ENCODE measurements at places on chromosomes 5 and 9. TPM values are rescaled to one million over a fixed set of nuclear protein-coding genes. Genes with fewer than 3 reads are reported as not detected.

ECSCR gene
- not detected for total RNA-seq

DNA sequence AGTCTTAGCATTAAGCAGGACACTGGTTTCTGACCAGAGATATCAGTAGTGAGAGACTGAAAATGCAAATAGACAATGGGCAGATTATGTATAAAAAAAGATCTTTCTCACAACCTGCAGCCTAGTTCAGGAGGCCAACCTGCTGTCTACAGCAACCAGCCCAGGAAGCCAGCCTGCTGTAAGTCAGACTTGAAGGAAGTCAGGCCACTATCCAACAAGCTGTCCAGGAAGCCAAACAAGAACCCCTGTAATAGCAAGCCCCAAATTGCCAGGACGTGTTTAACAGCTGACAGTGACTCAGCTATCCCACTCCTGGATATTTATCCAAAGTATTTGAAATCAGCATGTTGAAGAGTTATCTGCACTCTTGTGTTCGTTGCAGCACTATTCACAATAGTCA lies 121.8 kb upstream of the SPIN1 start:
- no peaks in the 10 kb centered on the region for H3K36me3 ChIP-seq
- DNase-seq, result no peak
- no peaks in the 10 kb centered on the region for H3K27me3 ChIP-seq
- H3K27ac ChIP-seq, result no peak overlapping the region
- H3K4me3 ChIP-seq, result no peak overlapping the region

DNA sequence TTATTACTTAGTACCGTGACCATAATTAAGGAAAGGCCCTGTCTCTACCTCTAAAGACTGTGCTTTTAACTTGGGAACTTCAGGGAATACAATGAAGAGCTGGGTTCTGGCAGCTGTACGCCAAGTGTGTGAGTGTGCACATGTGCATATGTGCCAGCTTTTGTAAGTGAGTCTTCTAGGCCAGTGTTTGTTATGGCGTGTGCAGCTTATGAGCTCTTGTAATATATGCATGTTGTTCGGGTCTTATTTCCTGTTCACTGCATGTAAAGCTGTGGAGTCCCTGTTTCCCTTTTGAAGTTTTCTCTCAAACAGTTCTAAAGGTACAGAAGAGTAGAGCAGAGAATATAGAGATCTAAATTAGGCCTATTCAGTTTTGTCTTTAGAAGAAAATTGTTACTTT lies 30.5 kb downstream of the TGFBR1 start:
- DNase-seq, result no peak
- peaks cover 27% of the 10 kb centered on the region for H3K36me3 ChIP-seq
- no peaks in the 10 kb centered on the region for H3K27me3 ChIP-seq
- no peak overlapping the region for H3K4me3 ChIP-seq

DNA sequence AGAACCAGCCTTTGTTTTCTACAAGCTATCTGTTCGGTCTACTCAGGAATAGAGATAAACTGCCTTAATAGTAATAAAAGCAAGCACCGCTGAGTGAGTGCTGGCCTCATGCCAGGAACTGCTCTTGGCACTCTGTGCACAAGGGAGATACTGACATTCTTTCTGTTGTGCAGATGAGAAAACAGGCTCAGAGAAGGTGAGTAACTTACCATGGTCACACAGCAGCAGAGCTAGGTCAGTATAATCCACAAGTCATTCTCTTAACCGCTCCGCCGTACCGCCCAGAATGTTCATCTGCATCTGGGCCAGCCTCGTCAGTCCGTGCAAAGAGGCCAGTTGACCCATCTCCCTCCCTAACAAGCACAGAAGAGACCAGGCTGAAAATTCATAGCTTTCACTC lies 27.4 kb downstream of the QRFP start:
- H3K27me3 ChIP-seq, result no peaks in the 10 kb centered on the region
- no peak for DNase-seq
- H3K4me1 ChIP-seq, result no peaks in the 10 kb centered on the region

DNA sequence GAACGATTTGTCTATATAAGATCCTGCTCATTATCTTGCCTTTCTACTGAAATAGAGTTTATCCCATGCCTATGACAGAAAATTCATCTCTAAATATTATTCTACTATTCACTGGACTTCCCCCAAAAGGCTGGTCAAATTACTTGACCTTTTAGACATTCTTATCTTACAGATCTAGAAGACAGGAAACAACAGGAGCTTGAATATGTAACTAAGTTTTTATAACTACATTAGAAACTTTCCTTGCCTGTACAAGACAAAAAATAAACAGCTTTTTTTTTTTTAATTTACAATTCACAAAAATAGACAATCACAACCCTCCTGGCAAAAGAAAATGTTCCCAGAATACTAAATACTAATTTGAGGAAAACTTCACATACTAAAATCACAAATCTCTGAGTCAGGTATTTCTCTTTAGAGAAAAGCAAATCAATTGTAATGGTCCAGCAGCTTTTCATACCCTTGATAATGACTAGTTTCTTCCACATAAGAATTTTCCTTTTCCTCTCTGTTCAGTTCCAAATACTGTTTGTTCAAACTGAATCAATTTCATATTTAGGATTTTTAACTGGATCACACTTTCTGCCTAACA lies 68.6 kb downstream of the MLLT3 start:
- H3K4me1 ChIP-seq, result peaks cover 19% of the 10 kb centered on the region
- H3K36me3 ChIP-seq, result no peaks in the 10 kb centered on the region
- no peaks in the 10 kb centered on the region for H3K27me3 ChIP-seq
- DNase-seq, result no peak

DNA sequence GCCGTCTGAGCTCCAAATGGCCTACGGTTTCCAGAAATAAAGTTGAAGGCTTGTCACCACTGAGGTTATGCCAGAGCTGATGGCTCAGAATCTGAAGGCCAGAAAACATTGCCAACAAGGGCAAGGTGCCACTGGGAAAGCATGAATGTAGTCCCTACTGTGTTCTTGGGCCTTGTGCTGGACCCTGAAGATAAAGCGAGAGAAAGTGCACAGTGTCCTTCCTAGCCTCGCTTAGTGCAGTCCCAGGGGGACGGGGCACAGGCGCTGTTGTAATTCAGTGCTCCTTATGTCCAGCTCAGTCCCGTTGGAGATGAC lies 84.5 kb downstream of the NDFIP1 start:
- H3K4me3 ChIP-seq, result no peak overlapping the region
- H3K36me3 ChIP-seq, result no peaks in the 10 kb centered on the region
- DNase-seq, result no peak

C9orf153 gene
- total RNA-seq, result 1.0 TPM

GRCh38 chr5:76990899-76991459 lies 38.1 kb downstream of the CRHBP start:
- H3K36me3 ChIP-seq, result no peaks in the 10 kb centered on the region
- peaks cover 3% of the 10 kb centered on the region for H3K27me3 ChIP-seq
- no peak overlapping the region for H3K4me3 ChIP-seq
- H3K4me1 ChIP-seq, result no peaks in the 10 kb centered on the region
- H3K27ac ChIP-seq, result no peak overlapping the region

DNA sequence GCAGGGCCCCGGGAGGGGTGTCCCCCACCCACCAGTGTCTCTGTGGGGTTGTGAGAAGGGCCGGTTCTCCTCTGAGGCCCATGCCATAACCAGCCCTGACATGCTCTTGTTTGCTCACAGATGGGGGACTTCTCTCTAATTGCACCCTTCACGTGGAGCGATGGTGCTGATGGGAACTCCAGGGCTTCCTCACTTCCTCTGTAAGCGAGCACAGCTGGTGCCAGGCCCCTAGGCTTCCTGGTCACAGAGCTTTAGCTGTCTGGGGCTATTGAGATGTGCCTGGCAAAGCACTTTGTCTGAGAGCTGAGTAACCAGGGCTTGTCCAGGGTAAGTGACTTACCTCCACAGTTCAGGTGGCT lies 36.4 kb downstream of the PHF2 start:
- peaks cover 24% of the 10 kb centered on the region for H3K4me1 ChIP-seq
- H3K27me3 ChIP-seq, result no peaks in the 10 kb centered on the region
- DNase-seq, result no peak
- H3K27ac ChIP-seq, result no peak overlapping the region
- H3K36me3 ChIP-seq, result no peaks in the 10 kb centered on the region

DNA sequence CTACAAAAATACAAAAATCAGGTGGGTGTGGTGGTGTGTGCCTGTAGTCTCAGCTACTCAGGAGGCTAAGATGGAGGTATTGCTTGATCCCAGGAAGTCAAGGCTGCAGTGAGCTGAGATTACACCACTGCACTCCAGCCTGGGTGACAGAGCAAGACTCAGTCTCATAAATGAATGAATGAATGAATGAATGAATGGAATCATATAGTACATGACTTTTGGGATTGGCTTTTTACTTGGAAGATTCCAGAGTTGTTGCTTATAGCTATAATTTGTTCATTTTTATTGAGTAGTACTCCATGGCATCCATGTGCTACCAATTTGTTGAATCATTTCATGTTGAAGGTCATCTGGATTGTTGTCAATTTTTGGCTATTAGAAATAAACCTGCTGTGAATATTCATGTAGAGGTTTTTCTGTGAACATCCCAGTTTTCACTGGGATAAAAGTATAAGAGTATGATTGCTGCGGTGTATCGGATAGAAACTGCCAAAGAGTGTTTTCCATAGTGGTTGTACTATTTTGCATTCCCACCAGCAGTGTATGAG lies 19.9 kb downstream of the ERBIN start:
- H3K4me3 ChIP-seq, result no peak overlapping the region
- no peaks in the 10 kb centered on the region for H3K27me3 ChIP-seq
- DNase-seq, result no peak
- H3K36me3 ChIP-seq, result peaks cover 5% of the 10 kb centered on the region
- peaks cover 4% of the 10 kb centered on the region for H3K4me1 ChIP-seq
- no peak overlapping the region for H3K27ac ChIP-seq

DNA sequence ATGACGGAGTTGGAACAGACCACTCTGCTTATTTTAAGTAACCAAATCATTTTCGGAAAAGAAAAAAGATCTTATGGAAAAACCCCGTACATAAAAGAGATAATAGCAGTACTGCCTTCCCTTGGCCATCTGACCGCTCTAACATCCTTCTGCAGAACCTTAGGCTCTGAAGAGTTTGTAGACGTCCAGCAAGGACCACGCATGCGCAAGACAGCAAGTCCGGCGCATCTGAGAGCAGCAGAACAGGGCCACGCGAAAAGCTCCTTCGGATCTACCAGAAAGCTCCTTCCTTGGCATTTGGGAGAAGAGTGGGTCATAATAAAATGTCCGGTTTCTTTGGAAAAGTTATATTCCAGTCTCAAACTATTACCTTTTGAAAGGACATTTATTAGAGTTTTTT lies 26.8 kb downstream of the PAX5 start:
- H3K4me3 ChIP-seq, result no peak overlapping the region
- no peak overlapping the region for H3K27ac ChIP-seq
- H3K4me1 ChIP-seq, result peaks cover 7% of the 10 kb centered on the region
- H3K36me3 ChIP-seq, result no peaks in the 10 kb centered on the region
- H3K27me3 ChIP-seq, result peaks cover 51% of the 10 kb centered on the region

- DNase-seq, result no peak
- no peak overlapping the region for H3K4me3 ChIP-seq
- H3K36me3 ChIP-seq, result peaks cover 5% of the 10 kb centered on the region
- peaks cover 20% of the 10 kb centered on the region for H3K27me3 ChIP-seq
- peaks cover 62% of the 10 kb centered on the region for H3K4me1 ChIP-seq
- H3K27ac ChIP-seq, result no peak overlapping the region
Measured at GRCh38 chr9:136052991-136053756, 41.9 kb downstream of the NACC2 start.

Measured in CD4-positive, alpha-beta T cell (primary cell).